ENCODE measurements at places on chromosomes 5 and 9. TPM values are rescaled to one million over a fixed set of nuclear protein-coding genes. Genes with fewer than 3 reads are reported as not detected.

GRCh38 chr9:73685786-73686185, 534.1 kb downstream of the ANXA1 start:
- H3K4me3 ChIP-seq = no peak overlapping the region
- no peak for DNase-seq
- H3K4me1 ChIP-seq = no peaks in the 10 kb centered on the region
- H3K27ac ChIP-seq = no peak overlapping the region

- no peaks in the 10 kb centered on the region for H3K36me3 ChIP-seq
- H3K27ac ChIP-seq = no peak overlapping the region
- H3K27me3 ChIP-seq = no peaks in the 10 kb centered on the region
- H3K4me3 ChIP-seq = no peak overlapping the region
- no peak for DNase-seq
These were observed 69.3 kb upstream of the MOCS2 start for GRCh38 chr5:53178830-53179229.

IL31RA gene
- total RNA-seq = 0.90 TPM

- no peak overlapping the region for H3K4me3 ChIP-seq
- no peak for DNase-seq
- H3K27ac ChIP-seq = no peak overlapping the region
- no peaks in the 10 kb centered on the region for H3K27me3 ChIP-seq
- peaks cover 2% of the 10 kb centered on the region for H3K4me1 ChIP-seq
- peaks cover 48% of the 10 kb centered on the region for H3K36me3 ChIP-seq
These were observed 79.8 kb downstream of the NIPSNAP3B start for GRCh38 chr9:104843644-104844240.

All from IMR-90 (cell line).